ENCODE measurements at places on chromosomes 2 and 18.

DNA sequence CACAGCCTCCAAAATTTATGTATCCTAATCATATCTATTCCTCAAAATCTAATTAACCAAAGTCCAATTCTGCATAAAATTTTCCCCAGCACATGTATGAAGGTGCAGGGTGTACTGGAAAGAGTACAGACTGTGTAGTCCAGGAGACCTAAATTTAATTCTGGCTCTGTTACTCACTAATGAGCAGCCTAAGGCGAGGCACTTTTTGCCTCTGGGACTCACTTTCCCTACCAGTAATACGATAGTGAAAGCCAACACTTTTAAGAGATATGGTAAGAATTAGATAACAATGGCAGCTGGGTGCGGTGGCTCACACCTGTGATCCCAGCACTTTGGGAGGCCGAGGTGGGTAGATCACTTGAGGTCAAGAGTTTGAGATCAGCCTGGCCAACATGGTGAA is 177.7 kb downstream of the PIEZO2 start:
- no peak for DNase-seq

- peak; percentile 7 for DNase-seq
Measured at GRCh38 chr18:76620321-76621170, 125.5 kb upstream of the ZNF516 start.

GRCh38 chr18:57776767-57777166 is 26.3 kb downstream of the ATP8B1 start:
- DNase-seq = no peak

GRCh38 chr2:231530099-231531011 is at the start of gene NMUR1:
NMUR1 (minus strand) TSS chr2:231530445; CDS start chr2:231530361, 84 bp downstream.
- DNase-seq = no peak

- no peak for DNase-seq
Measured at GRCh38 chr2:227260041-227260440, 65.0 kb upstream of the MFF start.

- DNase-seq = no peak
Measured at GRCh38 chr2:98324181-98324580, 22.1 kb upstream of the CNGA3 start.

GRCh38 chr2:134078354-134078753 is 175.5 kb upstream of the MGAT5 start:
- no peak for DNase-seq

DNA sequence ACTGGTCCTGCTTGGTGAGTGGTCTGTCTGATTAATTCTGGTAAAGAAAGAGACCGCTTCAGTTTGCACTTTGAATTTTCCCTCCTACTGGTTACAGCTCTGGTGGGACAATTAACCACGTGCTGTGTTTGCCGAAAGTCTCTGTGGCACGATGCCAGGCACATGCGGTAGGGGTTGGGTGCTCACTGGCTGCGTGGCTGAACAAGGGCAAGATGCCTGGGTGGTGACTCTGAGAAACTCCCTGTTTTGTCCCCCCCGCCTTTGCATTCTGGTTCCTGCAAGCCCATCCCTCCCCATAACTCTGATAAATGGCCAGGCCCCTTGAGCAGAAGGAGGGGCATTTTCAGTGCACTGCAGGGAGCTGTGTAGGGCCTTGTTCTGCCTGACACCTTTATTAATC is 206.1 kb downstream of the TFCP2L1 start:
- DNase-seq = no peak

DNA sequence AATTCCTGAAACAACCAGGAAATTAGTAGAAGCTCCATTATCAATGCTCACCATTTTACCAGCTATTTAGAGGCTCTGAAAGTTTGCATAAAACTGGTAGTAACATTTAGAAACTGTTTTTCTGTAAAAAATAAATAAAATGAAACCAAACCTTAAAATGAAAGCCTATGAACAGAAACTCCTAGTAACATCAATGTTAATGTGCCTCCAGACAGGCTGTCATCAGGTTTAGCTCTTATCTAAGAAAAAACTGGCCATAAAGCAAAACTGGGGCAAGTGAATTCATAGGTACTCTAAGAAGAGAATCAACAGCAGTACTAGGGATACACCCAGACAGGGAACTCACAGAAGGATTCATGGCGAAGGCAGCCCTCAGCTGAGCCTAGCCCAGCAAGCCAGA is 8.0 kb downstream of the E2F6 start:
- no peak for DNase-seq

DNA sequence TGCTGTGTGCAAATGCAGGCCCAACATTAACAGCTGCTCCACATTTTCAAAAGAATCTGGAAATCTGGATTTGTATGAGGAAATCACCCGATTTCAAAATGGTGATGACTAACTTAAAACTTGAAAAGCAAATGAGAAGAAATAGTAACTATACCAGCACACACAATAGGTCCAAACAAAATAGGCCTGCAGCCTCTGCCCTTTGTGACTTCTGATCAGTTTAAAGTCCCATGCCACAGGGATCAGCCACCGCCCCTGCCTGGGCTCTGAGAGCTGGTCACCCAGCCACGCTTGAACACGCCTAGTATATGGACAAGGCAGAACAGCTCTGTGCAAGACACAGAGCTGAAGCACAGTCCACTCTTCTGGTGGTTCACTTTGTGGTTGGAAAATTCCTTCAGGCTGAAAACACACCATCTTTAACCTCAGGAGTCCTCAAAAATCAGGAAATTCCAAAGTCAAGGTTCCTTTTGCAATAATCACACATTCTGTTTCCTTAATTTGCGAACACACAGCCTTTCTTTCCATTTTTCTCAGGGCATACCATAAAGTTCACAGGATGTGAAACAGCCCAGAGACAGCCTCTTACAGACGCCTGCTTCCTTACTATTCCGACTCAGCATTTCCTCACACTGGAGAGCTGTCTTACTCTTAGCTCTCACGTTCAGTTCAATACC is 150.1 kb upstream of the RIOK3 start:
- DNase-seq = no peak

GRCh38 chr2:144924827-144925226 is 404.9 kb upstream of the ZEB2 start:
- no peak for DNase-seq

- no peak for DNase-seq
Measured at GRCh38 chr2:119647440-119648169, 31.4 kb upstream of the TMEM177 start.

DNA sequence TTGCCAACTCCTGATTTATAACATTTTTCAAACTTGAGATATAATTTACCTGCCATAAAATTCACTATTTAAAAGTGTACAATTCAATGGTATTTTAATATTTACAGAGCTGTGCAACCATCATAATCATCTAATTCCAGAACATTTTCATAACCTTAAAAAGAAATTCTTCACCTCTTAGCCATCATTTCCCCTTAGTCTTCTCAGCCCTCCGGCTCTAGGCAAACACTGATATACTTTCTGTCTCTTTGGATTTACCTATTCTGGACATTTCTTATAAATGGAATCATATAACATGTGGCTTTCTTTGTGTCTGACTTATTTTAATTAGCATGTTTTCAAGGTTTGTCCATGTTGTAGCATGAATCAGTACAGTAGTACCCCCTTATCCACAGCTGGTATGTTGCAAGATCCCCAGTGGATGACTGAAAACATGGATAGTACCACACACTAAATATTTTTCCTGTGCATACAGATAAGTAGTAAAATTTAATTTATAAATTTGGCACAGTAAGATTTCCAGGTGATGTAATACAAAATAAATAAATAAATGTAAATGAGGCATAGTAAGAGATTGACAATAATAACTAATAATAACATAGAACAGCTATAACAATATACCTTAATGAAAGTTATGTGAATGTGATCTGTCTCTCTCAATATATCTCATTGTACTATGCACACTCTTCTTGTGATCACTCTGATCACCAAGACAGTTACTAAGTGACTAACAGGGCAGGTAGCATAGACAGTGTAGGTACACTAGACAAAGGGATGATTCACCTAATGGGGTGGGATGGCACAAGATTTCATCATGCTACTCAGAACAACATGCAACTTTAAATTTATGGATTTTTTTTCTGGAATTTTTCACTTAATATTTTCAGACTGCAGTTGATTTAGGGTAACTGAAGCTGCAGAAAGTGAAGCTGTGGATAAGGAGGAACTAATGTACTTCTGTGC is 73.1 kb downstream of the RAB3GAP1 start:
- no peak for DNase-seq

- DNase-seq = no peak
Measured at GRCh38 chr2:233828546-233829192, 25.7 kb downstream of the HJURP start.

DNA sequence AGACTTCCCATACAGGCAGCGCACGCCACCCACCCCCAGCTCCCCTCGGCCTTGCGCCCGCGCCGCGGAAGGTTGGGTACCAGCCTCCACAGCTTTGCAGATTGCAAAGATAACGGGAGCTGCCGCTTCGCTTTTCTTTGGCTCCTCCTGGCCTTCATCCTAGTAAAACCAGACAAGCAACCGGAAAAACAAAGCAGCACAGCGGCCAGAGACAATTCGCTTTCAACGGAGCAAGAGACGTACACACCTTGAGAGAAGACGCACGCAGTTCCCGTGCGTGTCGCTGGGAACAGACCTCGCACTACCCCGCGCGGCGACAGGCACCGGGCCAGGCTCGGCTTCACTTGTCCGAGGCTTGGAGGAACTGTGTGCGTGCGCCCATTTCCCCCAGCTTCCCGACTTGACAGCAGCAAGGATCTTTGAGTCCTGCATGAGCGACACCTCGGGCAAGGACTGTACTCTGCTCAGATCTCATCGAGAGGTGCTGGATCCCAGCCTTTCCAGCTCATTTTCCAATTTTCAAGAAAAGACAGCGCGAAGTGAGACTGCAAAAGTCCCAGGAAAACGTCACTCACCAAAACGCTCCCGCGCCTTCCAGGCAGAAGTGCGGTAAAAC is 964 bp downstream of the ZBTB7C start:
- DNase-seq = no peak

DNA sequence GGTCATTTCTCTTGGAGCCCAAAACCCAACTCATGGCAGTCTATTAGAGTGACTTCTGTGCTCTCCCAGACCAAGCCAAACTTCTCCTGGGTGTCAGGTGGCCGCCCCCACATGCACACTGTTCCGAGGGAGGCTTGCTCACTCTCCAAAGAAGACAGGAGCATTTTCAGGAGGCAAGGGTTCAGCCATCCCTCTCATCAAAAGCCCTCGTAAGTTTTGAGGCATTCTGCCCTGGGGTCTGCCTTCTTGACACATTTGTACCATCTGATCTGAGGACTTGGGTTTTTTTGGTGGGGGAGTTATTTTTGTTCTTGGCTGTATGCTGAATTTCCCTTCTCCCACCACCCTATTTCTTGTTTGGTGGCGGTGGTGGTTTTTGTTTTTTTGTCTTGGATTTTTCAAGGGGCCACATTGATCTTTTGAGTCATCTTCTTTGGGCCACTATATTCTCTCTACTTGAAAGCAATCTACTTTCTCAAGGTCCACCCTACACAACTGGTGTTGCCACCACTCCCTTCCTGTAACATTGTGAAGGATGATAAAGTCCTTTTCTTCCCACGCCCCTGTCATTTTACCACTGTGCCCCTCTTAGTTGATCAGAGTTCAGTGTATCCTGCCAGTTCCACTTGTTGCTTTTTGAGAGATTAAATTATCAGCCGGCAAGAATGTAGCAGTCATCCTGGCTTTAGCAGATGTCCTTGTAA is 255.8 kb downstream of the CYP26B1 start:
- no peak for DNase-seq

DNA sequence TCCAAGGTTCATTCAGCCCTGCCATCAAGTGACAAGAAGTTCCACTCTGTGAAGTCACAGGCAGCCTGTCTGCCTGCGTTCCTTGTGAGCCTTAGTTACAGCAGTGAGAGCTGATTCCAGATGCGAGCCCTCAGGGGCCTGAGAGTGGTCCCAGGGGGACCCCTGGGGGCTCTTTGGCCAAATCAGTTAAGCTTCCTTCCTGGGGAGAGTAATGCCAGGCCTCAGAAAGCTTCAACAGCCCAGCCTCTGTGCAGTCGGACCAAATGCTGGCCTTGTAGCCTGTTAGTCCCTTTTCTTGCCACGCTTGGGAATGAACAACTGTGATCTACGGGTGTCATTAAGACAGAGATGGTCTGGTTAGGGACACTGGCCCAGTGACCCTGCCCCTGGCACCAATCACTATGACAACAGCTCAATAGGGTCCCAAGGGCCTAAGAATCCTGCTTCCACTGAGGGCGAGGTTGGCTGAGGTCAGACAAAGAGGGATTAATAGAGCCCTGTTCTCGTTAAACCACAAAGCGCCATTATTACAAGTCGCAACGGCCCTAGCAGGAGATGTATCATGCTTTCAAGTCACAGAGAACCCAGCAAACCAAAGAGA is 50.9 kb downstream of the HS1BP3 start:
- no peak for DNase-seq

GRCh38 chr2:118845005-118845521 is 2.4 kb downstream of the EN1 start:
- DNase-seq = no peak
